ENCODE measurements at places on chromosomes 5 and 9. TPM values are rescaled to one million over a fixed set of nuclear protein-coding genes. Genes with fewer than 3 reads are reported as not detected.

Gene GPRIN1
- 4.4 TPM for polyA plus RNA-seq

Gene MCTP1
- 2.8 TPM for polyA plus RNA-seq

Gene MSMP
- not detected for polyA plus RNA-seq

Gene ADGRD2
- not detected for polyA plus RNA-seq

Gene PTGER4
- polyA plus RNA-seq, result 12.2 TPM

Gene NKD2
- polyA plus RNA-seq, result not detected

Gene RLN1
- 0.19 TPM for polyA plus RNA-seq

Gene RNF20
- polyA plus RNA-seq, result 21.6 TPM

Gene SLC45A2
- polyA plus RNA-seq, result not detected

Gene SLC6A19
- polyA plus RNA-seq, result not detected

Gene POLR3G
- 27.3 TPM for polyA plus RNA-seq

Data from keratinocyte (primary cell).